ENCODE measurements at places on chromosomes 7 and 10.

DNA sequence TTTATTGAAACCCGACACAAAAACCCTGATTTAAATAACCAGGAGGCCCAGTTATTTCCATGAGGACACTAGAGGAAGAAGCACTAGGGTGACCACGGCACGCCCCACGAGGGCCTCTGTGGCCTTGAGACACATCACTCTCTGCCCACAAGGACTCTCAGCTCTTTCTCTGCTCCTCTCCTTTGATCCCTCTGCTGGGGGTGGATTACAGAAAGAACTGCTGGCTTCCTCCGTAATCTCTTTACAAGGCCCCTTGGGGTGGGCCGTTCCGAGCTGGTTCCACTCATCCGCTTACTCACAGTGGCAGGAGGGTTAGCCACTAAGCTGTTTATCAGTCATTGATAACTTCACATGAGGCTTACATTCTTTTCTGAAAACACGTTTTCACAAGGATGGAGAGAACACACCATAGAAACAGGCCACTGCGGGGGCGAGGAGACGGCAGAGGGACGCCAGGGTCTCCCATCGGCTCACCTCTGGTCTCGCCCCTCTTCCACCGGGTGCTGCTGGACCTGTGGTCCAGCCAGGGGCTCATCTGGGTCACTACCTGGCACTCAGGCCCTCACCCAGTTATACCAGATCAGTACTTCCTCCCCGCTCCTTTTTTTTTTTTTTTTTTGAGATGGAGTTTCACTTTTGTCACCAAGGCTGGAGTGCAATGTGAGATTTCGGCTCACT lies 17.6 kb upstream of the PFKFB3 start:
- no peak for DNase-seq

DNA sequence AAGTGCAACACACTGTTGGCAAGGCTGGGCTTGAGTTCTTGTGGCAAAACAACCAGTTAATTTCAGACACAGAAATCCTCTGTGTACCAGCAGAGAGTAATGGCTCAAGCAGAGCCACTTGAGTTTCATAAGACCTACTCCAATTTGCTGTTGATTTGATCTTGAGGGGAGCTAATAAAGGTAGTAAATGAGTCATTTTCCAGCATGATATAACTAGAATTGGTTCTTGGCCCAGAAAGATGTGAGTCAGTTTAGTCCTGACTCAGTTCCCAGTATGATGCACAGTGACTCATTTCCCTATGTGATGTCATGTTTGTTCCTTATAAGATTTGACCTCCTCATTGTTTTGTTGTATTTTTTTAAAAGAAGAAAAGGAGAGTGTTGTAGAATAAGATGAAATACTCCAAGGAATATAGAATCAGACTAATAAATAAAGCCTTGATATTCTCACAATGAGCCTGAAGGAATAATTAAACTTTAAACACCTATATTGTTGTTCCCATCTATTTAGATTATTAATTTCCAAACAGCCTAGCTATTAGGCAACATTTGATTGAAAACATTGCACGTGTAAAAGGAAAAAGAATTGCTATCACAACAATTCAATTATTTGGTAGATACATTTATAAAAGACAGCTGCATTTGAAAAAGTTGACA lies 186.2 kb downstream of the REEP3 start:
- DNase-seq, result no peak

- DNase-seq, result no peak
Measured at GRCh38 chr7:15801041-15801440, 114.6 kb upstream of the MEOX2 start.

DNA sequence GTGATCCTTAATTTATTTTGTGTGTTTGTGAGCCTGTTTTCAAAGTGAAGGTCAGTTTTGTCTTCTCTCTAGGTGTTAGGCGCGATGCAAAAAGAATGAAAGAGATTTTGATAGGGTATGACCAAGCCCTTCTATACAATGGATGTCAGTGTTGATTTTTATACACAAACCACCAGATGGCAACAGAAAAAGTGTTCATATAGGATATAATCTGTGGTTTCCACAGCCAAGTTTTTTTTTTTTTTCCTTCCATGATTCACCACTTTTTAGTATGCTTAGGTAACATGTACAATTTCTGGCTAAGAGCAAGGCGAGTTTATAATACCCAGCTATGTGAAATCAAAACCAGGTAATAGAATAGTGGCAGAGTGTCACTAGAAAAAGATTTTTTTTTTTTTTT lies 8.1 kb downstream of the SDK1 start:
- DNase-seq, result no peak

DNA sequence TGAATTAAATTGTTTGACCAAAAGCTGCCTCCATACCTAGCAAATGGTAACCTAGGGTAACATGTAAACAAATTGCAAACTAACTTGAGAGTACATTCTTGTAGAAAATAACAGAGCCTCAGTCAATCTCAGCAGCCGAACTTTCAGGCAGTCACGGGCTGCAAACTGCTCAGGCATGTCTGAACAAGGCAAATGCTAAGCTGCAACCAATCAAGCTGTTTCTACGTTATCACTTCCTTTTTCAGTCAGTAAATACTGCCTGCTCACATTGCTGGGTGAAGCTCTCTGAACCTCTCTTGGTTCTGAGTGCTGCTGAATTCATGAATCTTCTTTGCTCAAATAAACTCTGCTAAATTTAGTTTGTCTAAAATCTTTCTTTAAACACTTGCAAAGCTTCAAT lies 1212.4 kb downstream of the SORCS1 start:
- DNase-seq, result no peak

- DNase-seq, result no peak
Measured at GRCh38 chr10:97607095-97607636, 17.6 kb downstream of the C10orf62 start.

- no peak for DNase-seq
Measured at GRCh38 chr10:909831-910230, 21.7 kb downstream of the LARP4B start.

DNA sequence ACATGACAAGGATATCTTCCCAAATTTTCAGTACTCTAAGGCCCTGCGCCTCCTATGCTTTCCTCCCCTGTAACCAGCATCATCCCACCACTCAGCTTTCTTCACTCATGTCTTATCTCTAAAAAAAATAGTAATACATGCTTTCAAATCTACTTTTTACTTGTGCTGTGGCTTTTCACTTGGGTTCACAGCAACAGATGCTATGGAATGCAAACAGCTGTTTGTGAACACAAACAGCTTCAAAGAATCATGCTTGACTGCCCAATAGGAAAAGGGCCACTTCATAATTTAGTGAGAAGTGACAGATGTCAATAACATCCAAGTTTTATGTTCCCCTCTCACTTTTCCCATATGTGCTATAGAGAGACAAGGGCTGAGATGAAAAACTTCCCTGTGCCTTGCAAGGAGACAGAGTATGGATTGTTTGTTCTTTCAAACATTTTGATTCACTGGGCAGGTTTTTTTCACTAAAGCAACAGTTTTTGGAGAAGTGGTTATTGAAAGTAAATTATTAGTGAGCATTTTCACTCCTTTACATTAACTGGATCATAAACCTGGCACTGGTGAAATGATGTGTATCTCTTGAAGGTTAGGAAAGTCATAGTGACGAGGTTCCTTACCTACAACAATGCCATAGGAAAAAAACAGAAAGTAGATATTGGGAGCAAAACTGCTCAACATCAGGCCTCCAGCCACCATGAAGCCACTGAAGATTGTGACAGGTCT lies 37.3 kb downstream of the SLC16A9 start:
- DNase-seq, result no peak

- no peak for DNase-seq
Measured at GRCh38 chr7:95469187-95469586, 16.6 kb upstream of the ASB4 start.

DNA sequence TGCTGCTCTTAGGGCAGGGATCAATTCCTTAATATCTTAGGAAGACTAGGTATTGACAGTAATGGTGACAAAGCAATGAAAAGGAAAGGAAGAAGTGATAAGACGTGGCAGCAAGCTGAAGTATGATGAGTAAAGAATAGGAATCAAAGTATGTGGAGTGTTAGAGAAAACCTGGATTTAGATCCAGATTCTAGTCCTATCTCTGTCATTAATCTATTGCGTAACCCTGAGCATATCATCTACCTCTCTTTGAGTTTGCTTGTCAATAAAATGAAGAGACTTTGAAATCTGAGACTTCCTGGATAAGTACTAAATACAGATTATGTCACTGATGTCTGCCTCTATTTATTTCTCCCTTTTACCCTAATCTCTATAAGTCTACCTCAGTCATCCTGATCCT lies 89.2 kb downstream of the PTEN start:
- DNase-seq, result no peak

DNA sequence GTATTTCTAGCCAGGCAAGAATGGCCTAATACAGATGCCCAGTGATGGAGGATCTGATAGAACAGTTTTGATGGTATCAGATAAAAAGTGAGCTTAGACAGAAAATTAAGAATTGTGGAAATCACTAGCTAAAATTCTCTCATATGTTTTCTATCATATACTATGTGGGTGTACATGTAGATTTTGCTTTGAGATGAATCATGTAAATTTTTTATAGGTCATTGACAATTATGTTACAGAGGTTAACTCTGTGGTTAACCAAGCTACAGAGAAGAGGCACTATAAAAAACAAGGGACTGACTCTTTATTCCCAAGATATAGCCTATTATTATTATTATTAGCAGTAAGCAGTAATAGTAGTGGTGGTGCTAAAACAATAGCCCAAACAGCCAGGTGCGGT lies 156.5 kb downstream of the ITGA8 start:
- no peak for DNase-seq

- no peak for DNase-seq
Measured at GRCh38 chr7:79598351-79598750, 144.9 kb upstream of the MAGI2 start.

GRCh38 chr10:74748468-74749031 lies 77.8 kb upstream of the KAT6B start:
- no peak for DNase-seq

GRCh38 chr10:11311027-11311426 lies 293.4 kb downstream of the CELF2 start:
- no peak for DNase-seq

GRCh38 chr10:110860576-110861241 lies 11.0 kb upstream of the PDCD4 start:
- DNase-seq, result no peak

DNA sequence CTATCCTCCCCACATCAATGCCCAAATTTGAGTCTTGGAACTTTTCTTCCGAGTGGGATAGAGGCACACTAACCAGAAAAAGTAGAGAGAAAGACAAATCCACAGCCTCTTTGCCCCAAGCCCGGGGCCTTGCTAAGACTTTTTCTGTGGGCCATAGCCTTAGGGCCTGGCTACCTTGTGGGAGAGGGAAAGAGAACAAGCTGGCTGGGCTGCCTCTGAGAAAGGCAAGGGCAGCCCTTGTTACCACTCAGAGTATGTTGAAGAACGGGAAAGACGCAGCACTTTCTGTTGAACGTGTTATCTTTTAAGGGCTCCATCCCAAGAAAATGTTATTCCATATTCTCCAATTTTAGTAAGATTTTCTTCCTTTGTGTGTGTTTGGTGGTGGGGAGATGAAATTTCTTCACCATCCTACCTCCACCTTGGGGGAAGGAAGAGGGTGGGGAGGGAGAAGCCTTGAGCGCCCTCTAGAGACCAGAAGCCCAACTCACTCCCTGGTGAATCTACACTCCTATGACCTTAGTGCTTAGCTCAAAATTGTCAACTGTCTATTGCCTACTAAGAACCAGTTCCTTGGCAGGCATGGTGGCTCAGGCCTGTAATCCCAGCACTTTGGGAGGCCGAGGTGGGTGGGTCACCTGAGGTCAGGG lies 3.9 kb upstream of the NRF1 start:
- DNase-seq, result no peak

- DNase-seq, result no peak
Measured at GRCh38 chr7:33129806-33130153, 416 bp downstream of the BBS9 start.

GRCh38 chr7:76357475-76358010 lies 1.2 kb downstream of the YWHAG start:
- DNase-seq, result no peak

DNA sequence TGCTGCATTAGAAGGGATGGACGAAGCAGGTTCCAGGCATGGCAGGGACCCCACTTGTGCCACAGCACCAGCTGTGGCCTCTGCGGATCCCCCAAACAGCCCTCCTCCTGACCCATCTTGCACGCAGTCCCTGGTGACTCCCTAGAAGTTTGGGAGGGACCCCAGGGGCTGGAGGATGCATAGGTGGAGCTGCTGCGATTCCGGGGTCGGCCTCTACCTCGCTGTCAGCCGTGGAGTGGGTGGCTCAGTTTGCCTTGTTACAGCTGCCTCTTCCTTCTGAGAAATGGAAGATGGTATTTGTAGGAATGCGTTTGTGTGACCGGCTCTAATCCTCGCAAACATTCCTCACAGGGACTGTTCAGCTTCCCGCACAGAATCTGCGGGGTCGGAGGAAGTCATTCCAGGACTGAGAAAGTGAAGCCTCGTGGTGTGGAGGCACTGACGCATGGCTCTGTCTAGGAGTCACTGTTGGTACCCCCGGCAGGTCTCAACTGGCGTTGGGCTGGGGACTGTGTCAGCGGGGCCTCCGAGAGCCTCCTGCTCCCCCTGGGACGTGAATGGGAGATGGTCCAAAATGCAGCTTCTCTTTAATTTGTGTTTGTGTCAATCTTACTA lies 17.5 kb downstream of the PWWP2B start:
- no peak for DNase-seq

DNA sequence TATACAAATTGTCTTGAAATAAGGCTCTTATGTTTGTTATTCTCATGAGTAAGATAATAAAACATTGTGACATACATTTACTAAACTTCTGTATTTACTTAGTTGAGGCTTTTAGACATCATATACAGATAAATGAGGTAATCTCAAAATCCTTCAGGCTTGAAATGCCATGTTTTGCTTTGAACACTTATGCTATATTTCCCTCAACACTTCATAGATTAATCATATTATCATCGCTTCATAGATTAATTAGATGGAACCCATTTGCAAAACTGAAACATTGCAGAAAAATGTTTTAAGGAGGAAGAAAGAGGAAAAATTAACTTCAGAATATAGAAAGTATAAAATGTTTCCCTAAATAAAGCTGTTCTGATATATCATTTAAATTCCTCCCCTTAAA lies 165.0 kb upstream of the CNTNAP2 start:
- DNase-seq, result no peak

- no peak for DNase-seq
Measured at GRCh38 chr10:59099481-59099880, 77.0 kb upstream of the PHYHIPL start.

DNA sequence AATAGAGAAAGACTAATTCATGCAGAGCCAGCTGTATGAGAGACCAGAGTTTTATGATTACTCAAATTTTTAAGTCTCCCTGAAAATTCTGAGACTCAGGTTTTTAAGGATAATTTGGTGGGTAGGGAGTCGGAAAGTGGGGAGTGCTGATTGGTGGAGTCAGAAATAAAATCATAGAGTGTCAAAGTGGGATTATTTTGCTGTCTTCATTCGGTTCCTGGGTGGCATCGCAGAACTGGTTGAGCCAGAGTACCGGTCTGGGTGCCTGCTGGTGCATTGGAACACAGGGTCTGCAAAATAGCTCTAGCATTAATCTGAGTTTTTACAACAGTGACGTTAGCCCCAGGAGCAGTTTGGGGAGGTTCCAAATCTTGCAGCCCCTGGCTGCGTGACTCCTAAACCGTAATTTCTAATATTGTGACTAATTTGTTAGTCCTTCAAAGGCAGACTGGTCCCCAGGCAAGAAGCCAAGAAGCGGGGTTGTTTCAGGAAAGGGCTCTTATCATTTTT lies 32.4 kb downstream of the GPRIN2 start:
- no peak for DNase-seq

- DNase-seq, result no peak
Measured at GRCh38 chr10:87760195-87760905, 57.7 kb downstream of the ATAD1 start.

GRCh38 chr7:128860158-128861073 lies 2.2 kb upstream of the ATP6V1F start:
- no peak for DNase-seq

- DNase-seq, result no peak
Measured at GRCh38 chr7:92057375-92057774, 76.9 kb downstream of the CYP51A1 start.

All from stimulated activated CD8-positive, alpha-beta memory T cell treated with anti-CD3 and anti-CD28 coated beads, Interleukin-2, amount 100 ng/mL, for 1 hour (primary cell).